ENCODE measurements at places on chromosomes 12 and 14.

DNA sequence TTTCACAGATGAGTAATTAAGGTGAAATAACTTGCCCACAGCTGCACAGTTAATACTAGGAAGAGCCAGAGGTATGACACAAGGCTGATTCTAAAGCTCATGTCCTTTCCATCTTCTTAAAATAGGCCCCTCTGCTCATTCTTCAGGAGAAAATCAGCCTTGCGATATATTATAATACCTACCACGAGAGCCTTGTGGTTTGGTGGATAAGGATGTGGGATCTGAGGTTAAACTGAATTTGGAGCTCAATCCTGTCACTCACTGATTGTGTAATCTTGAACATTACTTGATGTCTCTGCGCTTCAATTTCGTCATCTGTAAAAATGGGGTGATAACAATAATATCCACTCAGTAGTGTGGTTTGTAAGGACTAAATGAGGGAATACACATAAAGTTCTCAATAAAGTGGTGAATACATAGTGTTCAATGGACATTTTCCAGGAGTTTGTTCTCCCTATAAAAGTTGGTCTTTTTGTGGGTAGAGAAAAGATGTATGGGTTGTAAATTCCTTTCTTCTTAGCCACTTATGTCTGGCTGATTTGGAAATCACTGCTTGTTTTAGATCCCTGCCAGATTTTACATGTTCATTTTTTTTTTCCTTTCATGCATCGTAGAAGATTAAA lies 25.1 kb upstream of the ATP2B1 start:
- no peak for DNase-seq

DNA sequence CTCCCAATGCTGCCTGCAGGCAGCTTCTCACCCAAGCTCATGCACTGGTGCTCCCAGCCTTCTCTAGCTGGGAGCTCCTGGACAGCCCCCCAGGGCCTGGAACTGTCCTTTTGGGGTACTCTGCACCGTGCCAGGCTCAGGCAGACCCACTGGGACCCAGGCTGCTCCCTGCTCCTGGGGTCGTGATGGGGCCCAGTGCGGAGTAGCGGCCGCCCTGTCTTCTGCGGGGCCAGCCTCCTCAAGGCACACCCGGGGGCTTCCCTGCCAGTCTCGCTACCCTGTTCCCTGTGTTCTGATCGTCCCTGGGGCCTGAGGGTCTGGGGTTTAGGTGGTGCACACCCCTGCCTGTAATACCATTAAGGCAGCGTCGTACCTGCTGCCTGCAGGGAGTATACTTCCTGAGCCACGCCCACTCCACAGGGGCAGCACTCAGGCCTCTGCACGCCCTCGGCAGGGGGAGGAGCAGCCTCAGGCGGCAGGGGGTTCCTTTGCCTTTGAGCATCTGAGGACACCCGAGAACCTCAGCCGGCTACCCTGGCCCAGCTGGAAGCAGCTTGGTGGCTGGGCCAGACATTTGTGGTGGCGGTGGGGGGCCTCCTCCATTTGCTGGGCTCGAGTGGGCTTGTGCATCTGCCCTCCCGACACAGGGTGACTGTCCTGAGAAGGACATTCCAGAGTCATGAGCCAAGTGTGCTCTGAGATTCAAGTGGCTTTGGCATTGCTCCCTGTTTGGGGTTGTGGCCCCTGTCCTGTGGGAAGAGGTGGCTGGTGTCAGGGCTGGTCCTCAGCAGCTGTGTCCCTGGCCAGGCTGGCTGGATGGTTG lies 9.2 kb upstream of the CRIP2 start:
- DNase-seq: no peak

DNA sequence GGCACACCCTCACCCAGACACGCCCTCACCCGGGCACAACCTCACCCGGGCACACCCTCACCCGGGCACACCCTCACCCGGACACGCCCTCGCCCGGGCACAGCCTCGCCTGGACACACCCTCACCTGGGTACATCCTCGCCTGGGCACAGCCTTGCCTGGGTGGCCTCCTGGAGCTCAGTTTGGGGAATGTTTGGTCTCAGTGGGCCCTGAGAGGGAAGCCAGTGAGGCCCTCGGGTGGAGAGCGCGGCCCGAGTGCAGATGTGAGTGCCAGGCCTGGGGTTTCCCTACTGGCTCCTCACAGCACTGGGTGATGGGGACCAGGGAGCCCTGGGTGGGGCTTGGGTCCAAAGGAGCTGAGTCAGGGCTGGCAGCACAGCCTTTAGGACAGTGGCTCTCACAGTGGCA lies 23.8 kb downstream of the GALNT9 start:
- no peak for DNase-seq

DNA sequence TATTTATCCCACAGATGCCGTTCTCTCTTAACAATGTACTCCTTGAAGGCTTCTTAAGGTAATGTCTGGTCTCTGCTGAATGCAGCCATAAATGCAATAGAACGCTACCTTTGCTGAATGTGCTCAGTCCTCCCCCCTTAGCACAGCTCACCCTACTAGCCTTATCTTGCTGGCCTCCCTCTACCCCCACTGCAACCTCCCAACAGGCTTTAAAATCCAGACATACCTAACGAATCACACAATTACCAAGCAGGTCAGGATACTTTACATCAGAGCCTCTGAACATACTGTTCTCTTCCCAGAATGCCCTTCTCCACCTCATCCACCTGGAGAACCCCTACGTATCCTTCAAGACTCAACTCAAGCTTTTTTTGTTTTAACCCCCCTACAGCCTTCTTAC lies 51.0 kb upstream of the CRADD start:
- no peak for DNase-seq

DNA sequence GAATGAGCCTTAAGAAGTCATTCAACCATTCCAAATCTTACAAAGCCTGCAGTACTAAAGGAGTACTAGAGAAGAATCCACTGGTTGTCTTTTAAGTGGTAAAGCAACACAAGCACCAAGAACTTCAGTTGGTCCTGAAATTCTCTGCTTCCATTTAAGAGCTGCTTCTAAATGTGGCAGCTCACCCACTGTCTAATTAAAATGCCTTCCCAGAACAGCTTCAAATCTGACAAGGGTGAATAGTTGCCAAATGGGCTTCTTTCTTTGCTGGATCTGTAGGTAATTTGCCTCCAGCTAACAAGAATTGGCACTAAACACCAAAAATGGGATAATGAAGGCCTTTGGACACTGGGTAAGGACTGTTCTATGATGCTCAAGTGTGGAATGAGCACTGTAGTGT lies 72.2 kb upstream of the NAP1L1 start:
- DNase-seq: no peak

- DNase-seq: no peak
Measured at GRCh38 chr12:49541911-49542505, 3.2 kb downstream of the KCNH3 start.

DNA sequence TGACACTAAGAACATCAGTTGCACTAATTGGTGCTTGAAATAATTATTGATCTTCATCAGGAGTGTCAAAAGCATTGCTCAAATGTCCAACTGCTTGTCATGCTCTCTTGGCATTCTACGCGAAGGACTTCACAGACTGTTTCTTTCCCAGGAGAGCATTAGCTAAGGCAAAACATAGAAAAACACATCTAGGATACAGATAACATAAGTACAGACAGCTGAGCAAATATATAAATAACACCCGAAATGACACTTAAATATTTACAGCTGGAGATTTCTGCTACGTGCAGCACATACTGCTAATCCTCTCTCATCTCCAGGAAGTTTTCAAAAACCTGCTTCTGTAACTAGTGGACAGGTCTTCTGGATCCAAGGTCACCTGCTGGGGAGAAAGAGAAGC lies 120.0 kb upstream of the PRMT8 start:
- DNase-seq: no peak

GRCh38 chr12:106090591-106091445 lies 47.9 kb downstream of the NUAK1 start:
- DNase-seq: no peak

DNA sequence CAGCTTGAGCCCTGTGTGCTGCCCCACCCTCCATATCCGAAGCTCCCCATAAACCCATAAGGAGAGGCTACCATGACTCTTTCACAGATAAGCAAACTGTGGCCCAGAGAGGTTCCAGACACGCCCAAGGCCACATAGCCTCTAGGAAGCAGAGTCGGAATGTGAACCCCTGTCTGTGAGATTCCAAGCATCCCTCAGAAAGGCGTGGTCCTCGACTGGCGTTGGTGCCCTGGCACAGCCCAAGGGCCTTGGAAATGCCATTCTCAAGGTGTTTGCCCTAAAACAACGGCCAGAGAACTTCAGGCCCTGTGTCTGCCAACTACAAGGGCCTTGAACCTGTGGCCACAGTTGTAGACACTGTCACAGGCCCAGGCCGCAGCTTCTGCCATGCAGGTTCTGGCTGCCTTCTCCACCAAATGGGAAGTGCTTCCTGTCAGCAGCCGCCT lies 8.5 kb upstream of the DIO3 start:
- no peak for DNase-seq

DNA sequence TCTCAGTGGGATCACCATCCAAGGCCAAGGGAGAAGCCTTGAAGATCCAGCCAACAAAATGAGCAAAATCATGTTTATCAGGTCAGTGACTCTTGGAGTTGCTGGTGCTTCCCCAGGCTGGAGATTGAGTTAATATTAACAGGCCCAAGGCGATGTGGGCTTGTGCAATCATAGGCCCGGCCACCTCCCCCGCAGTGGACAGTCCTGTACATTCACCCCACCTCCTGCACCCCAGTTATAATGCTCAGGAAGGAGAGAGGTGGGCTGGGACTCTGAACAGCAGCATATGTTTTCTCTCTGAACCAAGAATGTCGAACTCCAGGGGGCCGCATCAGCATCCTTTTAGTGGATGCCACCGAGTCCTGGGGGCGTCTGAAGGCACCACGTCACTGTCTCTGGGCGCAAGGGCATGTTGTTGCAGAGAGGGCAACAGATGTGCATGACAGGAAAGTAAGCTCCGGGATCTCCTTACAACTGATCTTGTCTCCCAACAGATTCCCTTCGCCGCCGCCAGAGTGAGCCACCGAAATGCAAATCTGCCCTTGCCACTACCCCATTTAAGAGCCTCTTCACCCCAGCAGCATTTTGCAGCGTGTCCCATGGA lies 32.2 kb upstream of the SERPINA6 start:
- no peak for DNase-seq

GRCh38 chr14:22188318-22188717 lies 400.7 kb downstream of the DAD1 start:
- no peak for DNase-seq

DNA sequence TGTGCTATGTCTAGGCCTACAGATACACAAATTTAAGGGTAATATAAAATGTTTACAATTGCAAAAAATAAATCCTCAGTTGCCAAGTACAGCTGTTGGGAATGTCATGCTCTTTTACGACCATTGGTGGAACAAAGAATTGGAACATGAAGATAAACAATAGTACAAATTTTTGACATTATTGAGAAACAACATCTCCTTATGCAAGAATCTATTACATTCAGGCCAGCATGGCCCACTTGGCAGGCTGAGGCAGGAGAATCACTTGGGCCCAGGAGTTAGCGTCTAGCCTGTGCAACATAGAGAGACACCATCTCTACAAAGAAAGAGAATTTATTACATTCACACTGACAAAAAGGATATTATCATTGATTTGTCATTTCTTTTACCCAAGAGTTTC lies 135.9 kb upstream of the NTF3 start:
- no peak for DNase-seq

GRCh38 chr14:102424520-102424919 lies 61.8 kb downstream of the TECPR2 start:
- no peak for DNase-seq

DNA sequence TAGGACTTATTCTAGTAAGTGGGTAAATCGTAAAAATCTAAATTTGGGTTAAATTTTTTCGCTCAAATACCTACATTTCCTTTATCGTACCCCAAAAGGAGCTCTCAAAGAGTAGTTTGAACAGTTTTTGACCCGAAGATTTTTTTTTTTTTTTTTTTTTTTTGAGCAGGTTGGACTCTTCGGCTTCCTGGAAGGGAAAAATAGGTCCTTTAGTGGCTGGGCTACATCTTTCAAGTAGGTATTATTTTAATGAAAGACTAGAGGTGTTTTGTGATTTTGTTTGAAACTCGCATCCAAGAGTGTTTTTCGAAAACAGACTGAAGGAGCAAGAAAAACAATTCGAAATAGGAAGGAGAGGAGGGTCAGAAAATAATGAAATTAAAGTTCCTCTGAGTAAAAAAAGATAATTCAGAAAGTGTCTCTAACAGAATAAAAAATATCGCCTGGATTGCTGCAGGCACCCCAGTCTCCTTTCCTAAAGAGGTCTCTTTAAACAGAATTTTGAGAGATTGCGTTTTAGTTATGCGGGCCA lies 6.0 kb downstream of the CDKN1B start:
- no peak for DNase-seq

DNA sequence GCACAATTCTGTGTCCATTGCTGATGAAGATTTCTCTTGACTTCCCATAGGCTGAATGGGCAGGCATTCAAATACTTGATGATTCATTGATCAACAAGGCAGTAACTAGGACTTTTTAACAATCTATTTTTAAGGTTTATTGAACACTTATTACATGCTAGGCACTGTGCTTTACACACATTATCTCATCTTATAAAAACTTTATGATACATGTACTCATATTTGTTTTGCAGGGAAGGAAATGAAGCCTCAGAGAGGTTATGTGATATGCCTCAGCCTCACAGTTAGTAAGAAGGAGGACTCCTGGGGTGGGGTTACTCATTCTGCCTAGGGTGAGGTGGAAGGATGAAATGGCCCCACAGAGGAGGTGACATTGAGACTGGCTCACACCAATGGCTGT lies 12.9 kb upstream of the EMP1 start:
- DNase-seq: no peak

DNA sequence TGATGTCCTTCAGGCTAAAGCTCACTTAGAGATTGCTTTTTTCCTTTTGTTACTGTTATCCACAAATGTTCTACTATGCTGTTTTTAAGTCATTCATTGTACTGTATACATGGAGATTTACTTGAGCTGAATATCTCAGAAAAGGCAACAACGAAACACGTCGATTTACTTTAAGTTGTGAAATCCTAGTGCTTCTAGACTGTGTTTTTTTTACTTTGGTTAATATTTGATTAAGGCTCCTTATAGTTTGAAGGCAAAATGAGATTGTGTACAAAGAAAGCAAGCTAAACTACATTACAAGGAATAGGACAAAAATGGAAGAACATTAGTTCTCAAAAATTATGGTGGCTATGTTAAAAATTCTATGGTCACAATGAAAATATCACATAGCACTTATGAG lies 114.5 kb downstream of the SLC35F4 start:
- no peak for DNase-seq

DNA sequence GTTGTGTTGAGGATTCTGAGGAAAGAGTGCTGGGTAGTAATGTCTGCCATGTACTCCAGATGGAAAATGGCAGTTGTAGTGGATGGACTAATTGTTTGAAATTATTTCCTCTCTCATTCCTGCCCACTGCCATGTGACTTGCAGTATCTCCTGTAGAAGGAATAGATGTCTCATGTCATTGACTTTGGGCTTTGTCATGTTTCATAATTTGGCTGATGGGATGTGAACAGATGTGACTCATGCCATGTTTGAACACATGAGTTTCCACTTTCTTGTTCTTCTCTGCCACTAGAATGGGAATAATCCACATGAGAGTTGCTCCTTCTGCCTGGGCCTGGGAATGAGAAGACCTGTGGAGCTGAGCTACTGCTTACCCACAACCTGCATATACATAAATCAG lies 2.4 kb upstream of the CALCOCO1 start:
- DNase-seq: no peak

- DNase-seq: no peak
Measured at GRCh38 chr14:47929334-47929733, 253.9 kb upstream of the MDGA2 start.

Measured in T-helper 2 cell (primary cell).